Psoas muscle (tissue), 8 donors: ENCODE measurements at places on chromosomes 3 and 15. TPM values are rescaled to one million over a fixed set of nuclear protein-coding genes. Genes with fewer than 3 reads are reported as not detected.
A peak's percentile ranks its signal among the peaks of the same experiment; 100 is the strongest.

ISLR gene
- 18.0 TPM for total RNA-seq

DNA sequence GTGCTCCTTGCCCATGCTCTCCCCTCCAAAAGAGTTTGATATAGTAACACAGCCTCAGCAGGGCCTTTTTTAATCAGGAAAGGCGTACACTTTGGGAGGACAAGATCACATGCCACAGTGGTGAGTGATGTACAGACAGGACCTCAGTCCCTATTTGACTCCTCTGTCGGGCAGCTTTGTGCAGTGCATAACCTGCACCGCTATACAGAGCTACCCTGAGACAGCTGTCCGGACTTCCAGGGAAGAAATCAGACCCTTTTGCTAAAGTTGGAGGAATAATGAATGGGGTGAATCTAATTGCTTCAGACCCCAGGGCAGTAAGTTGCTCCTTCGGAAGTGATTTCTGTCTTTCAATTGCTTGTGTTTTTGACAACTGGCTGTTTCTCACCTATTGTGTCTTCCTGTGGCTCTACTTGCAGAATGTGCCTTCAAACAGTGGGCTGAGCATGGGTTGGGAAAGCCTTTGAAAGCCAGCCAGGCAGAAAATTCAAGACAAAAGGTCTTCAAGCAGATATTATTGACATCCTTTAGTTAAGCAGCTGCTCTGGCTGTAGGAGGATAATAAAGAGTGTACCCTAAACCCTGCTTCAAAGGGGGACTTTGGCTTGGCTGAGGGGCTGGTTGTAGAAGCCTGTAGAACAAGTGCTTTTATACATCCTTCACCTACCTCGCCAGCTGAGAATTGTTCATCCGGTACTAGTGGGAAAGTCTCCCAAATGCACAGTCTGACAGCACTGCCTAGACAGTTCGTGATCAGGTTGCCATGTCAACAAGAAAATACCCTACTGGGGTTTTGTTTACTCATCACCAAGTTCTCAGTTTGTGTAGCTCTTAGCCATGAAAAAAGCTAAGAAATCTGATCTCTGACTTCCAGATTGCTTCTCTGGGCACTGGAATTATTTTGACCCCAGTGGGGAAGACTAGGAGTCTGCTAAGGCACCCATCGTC, 35.1 kb downstream of the SNTN start:
- DNase-seq: no peak
- no peak overlapping the region for H3K4me3 ChIP-seq
- H3K36me3 ChIP-seq: no peaks in the 10 kb centered on the region
- H3K27me3 ChIP-seq: no peaks in the 10 kb centered on the region

ANKUB1 gene
- not detected for total RNA-seq

GRCh38 chr3:124800511-124801258, 70.4 kb downstream of the UMPS start:
- peaks cover 23% of the 10 kb centered on the region for H3K4me1 ChIP-seq
- no peak for DNase-seq
- H3K4me3 ChIP-seq: no peak overlapping the region
- H3K36me3 ChIP-seq: peaks cover 18% of the 10 kb centered on the region
- H3K27me3 ChIP-seq: no peaks in the 10 kb centered on the region

SCAANT1 gene
- total RNA-seq: not detected

GRCh38 chr3:62436785-62437184, 63.4 kb upstream of the FEZF2 start:
- no peaks in the 10 kb centered on the region for H3K4me1 ChIP-seq
- no peak overlapping the region for H3K27ac ChIP-seq
- H3K27me3 ChIP-seq: no peaks in the 10 kb centered on the region
- DNase-seq: no peak
- no peak overlapping the region for H3K4me3 ChIP-seq
- no peaks in the 10 kb centered on the region for H3K36me3 ChIP-seq

SI gene
- total RNA-seq: not detected

DNA sequence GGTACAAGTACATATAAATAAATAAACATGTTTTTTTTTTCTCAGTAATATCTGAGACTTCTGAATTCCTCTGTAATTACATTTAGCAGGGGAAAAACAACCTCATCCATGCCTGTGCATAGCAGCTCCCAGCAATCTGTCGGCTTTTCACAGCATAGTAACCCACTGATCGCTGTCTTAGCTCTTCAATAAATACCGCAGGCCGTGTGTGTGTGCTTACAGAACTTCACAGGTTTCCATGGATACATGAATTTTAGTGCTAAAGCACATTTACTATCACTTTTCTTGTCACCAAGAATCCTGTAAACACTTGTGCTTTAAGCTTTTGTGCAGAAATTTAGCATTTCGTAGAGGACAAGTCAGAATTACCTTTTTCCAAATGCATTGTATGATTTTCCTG, 4.0 kb upstream of the PLAAT1 start:
- no peak for DNase-seq
- peaks cover 8% of the 10 kb centered on the region for H3K4me1 ChIP-seq
- H3K4me3 ChIP-seq: no peak overlapping the region
- H3K27ac ChIP-seq: no peak overlapping the region
- no peaks in the 10 kb centered on the region for H3K36me3 ChIP-seq

KIF7 gene
- 2.1 TPM for total RNA-seq

DNA sequence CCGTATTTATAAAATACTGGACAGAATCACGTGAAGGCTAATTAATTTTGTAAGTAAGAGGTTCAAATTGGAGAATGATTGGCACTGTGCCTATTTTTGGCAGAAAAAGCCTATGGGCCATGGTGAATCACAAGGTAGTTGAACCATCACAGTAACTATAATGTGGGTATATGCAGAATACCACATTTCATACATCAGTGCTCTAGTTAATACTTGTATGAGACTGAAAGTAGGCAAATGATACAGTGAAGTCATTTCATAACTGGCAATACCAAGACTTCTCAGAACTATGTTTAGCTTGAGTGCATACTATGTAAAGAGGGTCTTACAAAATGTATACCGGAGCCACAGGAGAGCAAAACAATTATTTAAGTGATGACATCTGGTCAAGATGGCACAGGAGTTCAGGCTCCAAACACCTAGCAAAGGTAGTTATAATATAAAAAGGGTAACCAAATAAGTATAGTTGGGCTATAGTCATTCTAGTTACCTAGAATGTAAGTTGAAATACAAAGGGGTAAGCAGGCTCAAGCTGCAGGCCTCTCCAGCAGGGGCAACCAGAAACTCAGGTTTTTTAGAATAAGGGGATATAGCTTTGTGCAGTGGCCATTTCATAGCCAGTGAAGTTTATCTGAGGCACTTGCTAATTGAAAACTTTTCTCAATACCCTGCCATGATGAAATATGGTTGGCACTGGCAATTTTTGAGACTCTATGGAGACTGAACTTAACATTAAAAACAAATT, 19.1 kb downstream of the GPR160 start:
- H3K4me3 ChIP-seq: no peak overlapping the region
- H3K27me3 ChIP-seq: no peaks in the 10 kb centered on the region
- no peaks in the 10 kb centered on the region for H3K36me3 ChIP-seq
- DNase-seq: no peak
- no peak overlapping the region for H3K27ac ChIP-seq

CD80 gene
- total RNA-seq: not detected

GRCh38 chr15:39627451-39628143, 46.7 kb downstream of the THBS1 start:
- no peaks in the 10 kb centered on the region for H3K36me3 ChIP-seq
- H3K4me3 ChIP-seq: no peak overlapping the region
- no peak for DNase-seq
- peak overlapping the region; percentile 47 for H3K27ac ChIP-seq

DNA sequence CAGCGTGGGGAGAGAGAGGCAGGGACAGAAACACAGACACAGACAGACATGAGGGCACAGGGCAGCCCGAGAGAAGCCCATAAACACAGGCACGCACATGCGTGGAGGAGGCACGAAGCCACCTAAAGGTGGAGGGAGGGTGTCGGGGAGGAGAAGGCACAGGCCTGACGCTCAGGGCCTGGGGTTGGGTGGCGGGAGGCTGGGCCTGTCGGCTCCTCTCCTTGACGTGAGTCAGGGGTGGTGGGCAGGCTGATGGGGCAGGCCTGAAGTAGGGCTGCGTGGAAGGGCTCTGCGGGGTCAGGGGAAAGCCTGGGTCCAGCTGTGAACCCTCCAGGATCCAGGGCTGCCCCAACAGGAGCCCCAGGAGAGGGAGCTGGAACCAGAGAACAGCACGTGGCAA, 74.2 kb downstream of the EPHB3 start:
- H3K4me1 ChIP-seq: no peaks in the 10 kb centered on the region
- no peak for DNase-seq
- H3K27ac ChIP-seq: no peak overlapping the region
- no peaks in the 10 kb centered on the region for H3K27me3 ChIP-seq
- H3K4me3 ChIP-seq: no peak overlapping the region

IQCF5 gene
- not detected for total RNA-seq

- no peaks in the 10 kb centered on the region for H3K36me3 ChIP-seq
- no peaks in the 10 kb centered on the region for H3K27me3 ChIP-seq
- no peak for DNase-seq
- no peak overlapping the region for H3K27ac ChIP-seq
- no peaks in the 10 kb centered on the region for H3K4me1 ChIP-seq
Measured at GRCh38 chr3:39435006-39435748, 28.7 kb downstream of the RPSA start.

DNA sequence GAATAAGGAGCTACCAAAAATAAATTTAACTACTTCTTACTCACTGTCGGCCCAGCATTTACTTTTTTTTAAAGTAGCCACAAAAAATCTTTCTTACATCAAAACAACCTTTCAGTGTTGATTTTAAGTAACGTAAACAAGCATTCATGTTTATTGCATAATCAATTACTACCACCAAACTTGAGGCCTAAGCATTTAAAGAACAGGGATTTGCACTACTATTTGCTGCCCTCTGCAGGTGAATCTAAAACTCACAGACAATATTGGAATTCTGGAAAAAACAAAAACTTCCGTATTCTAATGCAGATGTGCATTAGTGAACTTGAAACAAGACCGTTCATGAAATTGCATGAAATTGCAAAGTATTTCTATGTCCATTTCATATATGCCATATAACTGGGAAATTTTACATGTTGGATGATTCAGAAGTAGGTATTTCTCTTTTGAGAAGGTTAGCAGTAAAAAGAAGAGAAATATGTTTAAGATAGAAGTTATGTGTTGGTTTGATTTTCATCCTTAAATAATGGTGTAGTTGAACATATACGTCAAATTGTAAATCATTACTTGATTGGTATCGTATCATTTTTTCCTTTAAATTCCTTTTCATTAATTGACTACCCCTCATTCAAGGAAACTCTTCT, 55.6 kb downstream of the CGGBP1 start:
- no peaks in the 10 kb centered on the region for H3K4me1 ChIP-seq
- H3K4me3 ChIP-seq: no peak overlapping the region
- H3K36me3 ChIP-seq: no peaks in the 10 kb centered on the region
- no peak overlapping the region for H3K27ac ChIP-seq

DNA sequence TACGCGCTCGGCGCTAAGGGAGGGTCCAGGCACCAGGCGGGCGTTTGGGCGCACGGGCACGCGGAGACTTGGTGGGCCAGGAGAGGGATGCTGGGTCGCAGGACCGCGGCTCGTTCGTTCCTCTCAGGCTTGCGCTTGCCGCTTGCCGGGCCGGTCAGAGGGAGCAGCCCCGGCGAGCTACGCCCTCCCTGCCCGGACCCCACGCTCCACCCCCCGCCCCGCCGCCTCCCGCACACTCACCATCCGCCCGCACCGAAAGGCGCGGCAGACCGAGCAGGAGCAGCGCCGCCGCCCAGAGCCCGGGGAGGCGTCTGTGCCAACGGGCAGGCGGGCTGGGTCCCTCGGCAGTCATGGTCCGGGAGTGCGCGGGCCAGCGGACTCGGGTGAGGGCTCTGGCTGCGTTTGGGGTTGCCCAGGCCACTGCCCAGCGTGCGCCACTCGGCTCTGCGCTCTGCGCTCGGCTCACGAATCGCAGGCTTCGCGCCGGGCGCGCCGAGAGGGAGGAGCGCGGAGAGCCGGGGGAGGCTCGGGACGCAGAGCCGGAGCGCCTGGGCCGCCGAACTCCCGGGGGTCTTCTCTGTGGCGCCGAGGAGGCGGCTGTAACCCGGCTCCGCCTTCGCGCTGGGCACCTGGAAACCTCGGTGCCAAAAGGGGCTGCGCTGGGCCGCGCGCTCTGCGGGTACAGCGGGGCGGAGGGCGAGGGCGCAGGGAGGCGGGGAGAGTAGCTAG, at the start of gene SUSD5:
Gene SUSD5 (minus strand): TSS at position 365 of the 729 bp plus-strand sequence. CDS start 13 bp downstream, at position 352.
- DNase-seq: peak; percentile 53
- H3K4me1 ChIP-seq: no peaks in the 10 kb centered on the region
- H3K27me3 ChIP-seq: peaks cover 22% of the 10 kb centered on the region
- peak within 1 kb of the TSS; percentile 60 for H3K4me3 ChIP-seq
- H3K36me3 ChIP-seq: no peaks in the 10 kb centered on the region
- no peak within 1 kb of the TSS for H3K27ac ChIP-seq

DNA sequence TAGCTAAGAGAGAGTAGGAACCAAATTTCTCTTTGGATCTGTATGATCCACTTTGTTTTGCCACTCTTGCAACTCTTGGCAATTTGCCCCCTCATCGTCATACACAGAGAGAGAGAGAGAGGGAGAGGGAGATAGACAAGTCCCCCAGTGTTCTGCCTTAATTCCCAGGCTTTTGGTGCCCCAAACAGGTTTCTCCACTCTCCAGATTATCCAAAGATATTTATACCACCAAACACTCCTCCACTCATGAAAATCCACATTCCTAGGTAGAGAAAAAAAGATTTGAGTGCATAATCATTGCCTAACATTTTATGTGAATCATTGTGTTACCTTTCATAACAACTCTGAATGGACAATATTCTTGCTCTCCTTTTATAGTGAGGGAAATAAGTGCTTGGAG, 15.3 kb downstream of the ACP3 start:
- no peak for DNase-seq
- H3K27me3 ChIP-seq: no peaks in the 10 kb centered on the region
- no peaks in the 10 kb centered on the region for H3K4me1 ChIP-seq
- H3K4me3 ChIP-seq: no peak overlapping the region
- H3K27ac ChIP-seq: no peak overlapping the region
- H3K36me3 ChIP-seq: no peaks in the 10 kb centered on the region

DNA sequence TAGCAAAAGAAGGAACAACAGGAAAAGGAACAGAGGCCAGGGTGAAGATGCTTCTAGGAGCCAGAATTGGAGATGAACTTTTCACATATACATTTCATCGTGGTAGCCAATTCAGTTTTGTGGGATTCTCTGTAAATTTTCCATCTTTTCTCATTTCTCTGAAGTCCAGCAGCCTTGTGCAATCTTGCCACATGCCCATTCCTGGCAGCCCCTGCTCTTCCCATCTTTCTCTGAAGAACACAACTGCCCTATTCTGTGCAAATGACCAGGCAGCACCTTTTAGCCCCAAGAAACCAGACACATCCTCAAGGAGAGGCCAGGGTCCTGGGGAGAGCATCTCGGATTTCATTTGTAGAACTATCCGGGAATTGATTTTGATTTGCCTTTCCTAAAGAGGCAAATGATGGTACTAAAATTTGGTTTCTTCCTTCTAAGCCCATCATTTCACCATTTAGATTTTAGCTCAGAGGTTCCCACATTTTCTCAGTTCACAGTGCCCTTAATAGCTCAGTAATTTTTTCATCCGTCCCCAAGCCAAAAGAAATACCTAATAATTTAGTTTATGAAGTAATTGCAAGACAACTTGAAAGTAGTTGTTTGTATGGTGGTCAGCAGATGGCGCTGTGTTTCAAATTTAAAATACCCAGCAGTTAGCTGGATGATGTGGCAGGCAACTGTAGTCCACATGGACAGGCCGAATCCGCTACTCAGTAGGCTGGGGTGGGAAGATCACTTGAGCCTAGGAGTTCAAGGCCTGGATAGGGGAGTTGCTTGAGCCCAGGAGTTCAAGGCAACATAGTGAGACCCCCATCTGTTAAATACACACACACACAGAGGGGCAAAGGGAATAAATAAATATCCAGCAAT, 61.3 kb upstream of the ACKR4 start:
- H3K27ac ChIP-seq: no peak overlapping the region
- no peaks in the 10 kb centered on the region for H3K4me1 ChIP-seq
- no peak overlapping the region for H3K4me3 ChIP-seq
- H3K36me3 ChIP-seq: peaks cover 91% of the 10 kb centered on the region
- DNase-seq: no peak
